Head of caudate nucleus (tissue), 42 donors: ENCODE measurements at places on chromosomes 6 and 20.
A peak's percentile ranks its signal among the peaks of the same experiment; 100 is the strongest.

GRCh38 chr20:2042400-2042799, 48.5 kb upstream of the PDYN start:
- DNase-seq: no peak

DNA sequence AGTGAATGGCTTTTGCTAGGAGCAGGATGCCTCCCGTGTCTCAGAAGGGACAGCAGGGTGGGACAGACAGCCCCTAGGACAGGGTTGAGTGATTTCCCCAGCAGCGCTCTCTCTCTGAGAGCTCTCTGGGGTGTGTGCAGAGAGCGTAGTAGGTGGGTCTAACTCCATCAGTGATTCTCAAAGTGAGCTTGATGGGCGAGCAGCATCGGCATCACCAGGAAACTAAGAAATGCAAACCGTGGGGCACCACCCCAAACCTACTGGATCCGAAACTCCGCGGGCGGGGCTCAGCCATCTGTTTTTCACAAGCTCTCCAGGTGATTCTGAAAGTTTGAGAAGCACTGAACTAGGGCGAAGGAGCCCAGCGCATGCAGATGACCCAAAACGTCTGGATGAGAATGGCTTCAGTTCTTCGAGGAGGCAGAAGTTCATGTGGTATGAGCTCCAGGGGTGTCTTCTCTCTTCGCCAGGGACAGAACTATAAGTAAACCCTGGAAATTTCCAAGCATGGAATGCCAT, 119.6 kb upstream of the RNF24 start:
- DNase-seq: no peak

DNA sequence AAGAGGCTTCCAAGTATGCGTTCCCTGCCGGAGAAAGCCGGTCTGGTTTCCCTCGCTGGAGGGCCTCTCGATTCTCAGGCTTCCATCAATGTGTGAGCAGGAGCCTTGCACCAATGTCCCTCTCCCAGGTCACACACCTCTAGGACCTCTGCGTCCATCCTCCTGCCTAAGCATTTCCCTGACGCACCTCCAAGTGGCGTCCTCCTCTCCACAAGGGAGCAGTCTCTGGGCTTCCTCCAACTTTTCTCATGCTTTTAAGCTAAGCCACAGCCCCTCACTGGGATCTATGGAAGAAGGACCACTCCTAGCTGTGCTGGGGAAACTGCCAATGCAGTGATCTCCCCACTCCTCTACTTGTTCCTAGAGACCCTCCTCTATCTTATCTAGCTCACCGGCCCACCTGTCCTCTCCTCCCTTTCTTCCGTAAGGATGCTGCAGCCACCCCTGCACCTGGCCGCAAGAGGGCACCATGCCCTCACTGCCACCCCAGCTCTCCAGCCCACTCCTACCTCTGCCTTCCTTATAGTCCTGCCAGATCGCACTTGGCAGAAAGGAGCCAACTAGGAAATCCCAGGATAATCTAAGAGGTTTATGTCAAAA, 258.7 kb downstream of the LRFN2 start:
- DNase-seq: peak; percentile 57

DNA sequence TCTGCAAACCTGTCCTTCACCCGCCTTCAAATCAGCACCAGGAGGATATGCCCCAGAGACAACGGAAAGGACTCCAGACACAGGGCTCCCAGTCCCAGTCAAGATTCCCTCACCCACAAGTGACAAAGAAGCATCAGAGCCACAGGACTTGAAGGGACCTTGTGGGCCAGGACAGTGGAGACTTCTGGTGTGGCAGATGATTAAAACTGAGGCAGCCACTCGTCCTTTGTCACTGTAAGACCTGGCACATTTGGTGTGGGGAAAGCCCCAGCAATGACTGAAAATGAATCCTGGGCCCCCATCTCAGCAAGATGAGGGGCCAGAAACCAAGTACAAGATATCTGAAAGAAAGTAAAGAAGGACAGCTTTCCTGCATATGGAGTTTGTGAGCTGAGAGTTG, 15.6 kb upstream of the GMPR start:
- no peak for DNase-seq

DNA sequence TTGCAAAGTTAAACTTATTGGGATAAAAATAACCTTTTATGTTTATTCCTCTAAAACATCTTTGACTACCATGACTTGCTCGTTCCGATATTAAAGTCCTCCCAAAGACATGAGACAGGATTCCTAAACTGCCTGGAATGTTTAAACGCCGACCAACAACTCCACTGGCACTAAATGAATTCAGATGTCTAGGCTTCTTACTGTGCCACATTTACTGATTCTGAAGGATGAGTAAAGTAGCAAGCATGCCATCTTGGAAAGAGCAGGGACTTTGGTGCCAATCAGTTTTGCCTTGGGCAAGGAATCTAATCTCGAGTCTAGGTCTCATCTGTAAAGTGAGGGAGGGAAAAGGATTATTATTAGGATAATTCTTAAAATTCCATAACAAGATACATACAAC, 25.3 kb downstream of the MBOAT1 start:
- no peak for DNase-seq

DNA sequence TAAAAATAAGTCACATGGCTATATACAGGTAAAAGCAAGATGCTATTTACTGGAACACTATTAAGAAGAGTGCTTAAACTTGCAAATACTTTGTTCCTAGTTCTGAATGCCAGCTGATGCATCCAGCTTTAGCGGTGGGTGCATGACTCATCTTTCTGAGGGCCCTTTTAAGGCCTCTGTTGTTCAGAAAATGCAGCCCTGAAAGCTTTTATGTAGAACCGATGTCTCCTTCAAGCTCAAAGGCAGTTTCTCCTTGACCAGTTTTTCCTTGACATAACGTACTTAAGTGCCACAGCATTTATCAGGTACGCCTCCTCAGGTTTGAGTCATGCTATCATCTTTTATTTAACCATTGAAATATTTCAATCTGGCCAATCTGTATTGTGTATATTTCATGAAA, 82.8 kb downstream of the MLIP start:
- DNase-seq: no peak

DNA sequence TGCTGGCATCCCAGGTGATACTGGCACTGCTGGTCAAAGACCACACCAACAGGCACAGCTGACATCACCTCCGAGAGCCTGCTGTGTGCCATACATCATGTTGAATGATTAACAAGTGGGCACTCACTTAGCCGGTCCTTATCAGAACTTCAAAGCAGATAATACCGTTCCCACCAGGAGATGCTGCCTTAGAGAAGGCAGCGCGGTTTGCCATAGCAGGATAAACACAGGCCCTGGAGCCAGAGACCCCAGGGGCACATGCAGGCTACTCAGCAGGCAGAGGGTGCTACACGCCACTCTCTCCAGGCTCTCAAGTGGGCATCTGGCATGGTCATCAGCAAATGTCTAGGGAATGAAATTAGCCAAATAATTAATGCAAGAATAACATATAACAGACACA, 86.5 kb upstream of the CST7 start:
- no peak for DNase-seq

GRCh38 chr6:79632580-79632979, 1.5 kb downstream of the SH3BGRL2 start:
- DNase-seq: no peak

DNA sequence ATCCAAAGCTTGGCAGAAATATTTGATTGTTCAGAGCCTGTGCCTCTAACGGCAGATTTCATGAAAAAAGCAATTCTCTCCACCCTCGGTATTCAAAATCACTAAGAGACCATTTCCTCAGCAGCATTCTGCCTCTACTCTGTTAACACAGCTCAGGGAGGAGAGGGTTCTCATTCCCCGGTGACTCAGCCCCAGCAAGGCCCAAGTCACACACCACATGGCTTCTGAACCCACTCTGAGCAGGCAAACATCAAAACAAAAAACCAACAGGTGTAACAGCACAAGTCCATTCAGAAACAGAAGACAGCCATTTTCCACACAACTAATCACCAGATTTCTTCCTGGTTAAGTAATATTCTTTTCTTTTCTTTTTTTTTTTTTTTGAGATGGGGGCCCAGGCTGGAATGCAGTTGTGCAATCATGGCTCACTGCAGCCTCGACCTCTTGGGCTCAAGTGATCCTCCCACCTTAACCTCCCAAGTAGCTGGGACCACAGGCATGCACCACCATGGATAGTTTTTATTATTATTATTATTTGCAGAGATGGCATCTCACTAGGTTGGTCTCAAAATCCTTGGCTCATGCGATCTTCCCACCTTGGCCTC, 55.4 kb downstream of the GFOD1 start:
- no peak for DNase-seq

GRCh38 chr20:47031004-47031403, 136.4 kb downstream of the EYA2 start:
- no peak for DNase-seq

GRCh38 chr20:60810561-60810960, 441.5 kb upstream of the CDH4 start:
- no peak for DNase-seq

GRCh38 chr6:14398953-14399352, 281.4 kb downstream of the CD83 start:
- no peak for DNase-seq

DNA sequence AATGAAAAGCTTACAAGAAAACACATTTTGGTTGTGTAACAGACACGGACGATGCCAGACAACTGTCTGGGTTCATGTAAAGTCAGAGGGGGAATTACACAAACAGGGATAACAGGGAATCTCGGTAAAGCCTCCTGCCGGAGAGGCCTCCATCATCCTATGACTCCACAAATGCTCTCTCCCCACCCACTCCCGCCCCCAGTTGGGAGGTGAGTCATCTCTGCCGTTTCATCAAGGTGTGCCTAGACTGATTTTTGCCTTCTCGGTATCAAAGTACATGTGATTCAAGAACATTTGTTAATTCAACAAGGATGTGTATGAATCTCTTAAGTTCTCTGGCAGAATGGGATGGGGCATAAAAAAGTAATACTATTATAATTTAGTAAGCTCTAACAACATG, 304.9 kb upstream of the PRDM1 start:
- DNase-seq: peak; percentile 77
